ENCODE measurements at places on chromosomes 7 and 10.

DNA sequence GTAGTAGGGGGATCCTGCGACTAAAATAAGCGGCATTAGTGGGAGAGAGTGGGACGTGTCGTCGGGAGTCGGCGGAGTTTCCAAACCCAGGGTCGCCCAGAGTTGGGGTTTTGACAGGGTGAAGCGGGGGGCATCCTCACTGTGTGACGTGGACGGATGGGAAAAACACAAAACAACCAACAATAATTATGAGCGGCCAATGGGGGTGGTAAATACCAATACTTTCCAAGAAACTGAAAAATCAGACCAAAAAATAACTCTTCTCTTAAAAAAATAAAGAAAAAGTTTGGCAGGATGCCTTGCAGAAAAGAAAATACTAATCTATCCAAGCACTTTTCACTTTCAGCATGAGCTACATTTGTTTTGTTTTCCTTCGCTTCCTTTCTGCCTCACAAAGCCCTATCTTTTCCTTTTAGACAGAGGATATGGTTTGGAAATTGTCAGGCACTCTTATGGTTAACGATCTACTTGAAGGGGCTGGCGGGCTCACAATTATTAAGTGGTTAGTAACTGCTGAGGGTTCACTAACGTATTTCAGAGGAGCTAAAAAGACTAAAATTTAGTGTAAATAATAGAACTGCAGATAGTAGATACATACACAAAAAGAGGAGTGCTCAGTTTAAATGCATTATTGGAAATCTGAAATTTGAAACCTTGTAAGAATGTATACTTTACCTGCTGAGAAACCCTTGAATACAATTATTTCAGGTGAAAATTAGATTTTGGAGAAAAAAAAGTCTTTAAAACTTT, 802 bp upstream of the CDK6 start:
- peak; percentile 55 for DNase-seq

DNA sequence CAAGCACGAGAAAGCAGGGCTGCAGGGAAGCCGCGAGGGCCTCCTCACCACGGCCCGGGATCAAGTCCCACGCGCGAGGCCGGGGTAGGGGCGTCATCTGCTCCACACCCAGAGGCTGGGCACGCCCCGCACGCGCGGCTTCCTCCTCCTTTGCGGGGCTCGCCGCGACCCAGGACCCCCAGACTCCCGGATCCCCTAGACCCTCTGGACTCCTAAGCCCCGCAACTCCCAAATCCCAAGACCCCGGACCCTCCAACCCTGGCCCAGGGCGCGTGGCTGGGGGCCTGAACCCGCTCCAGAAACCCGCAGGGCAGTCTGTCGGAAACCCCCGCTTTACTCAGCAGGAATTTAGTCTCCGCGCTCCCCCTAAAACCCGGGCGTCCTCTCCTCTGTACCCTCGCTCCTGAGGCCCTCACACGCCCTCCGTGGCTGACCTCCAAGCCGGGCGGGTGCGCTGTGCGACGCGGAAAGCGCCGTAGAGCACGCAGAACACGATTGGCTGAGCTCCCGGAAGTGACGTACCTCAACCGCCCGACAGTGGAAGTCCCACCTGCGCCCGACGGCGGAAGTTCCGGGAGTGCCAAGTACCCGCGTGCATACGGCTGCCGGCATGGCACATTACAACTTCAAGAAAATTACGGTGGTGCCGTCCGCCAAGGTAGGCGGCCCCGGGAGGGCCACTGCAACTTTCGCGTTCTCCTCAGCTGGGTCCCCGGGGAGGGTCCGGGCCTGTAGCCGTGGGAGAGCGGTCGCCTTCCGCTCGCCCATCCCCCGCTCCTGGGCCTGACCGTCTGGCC, at the start of gene GTPBP4:
Gene GTPBP4 (plus strand): TSS at position 565 of the 797 bp plus-strand sequence. CDS start 46 bp downstream, at position 611.
- peak; percentile 98 for DNase-seq

GRCh38 chr10:48494073-48494472, 110.8 kb downstream of the ARHGAP22 start:
- DNase-seq: no peak

- no peak for DNase-seq
Observed at GRCh38 chr7:93620864-93621263, 46.3 kb upstream of the CALCR start.

- DNase-seq: peak; percentile 53
Observed at GRCh38 chr7:71982851-71983250, 429.3 kb downstream of the CALN1 start.

GRCh38 chr10:62732841-62733653, 71.5 kb upstream of the ADO start:
- peak; percentile 17 for DNase-seq

GRCh38 chr7:108234971-108235450, 104.8 kb upstream of the LAMB4 start:
- no peak for DNase-seq

DNA sequence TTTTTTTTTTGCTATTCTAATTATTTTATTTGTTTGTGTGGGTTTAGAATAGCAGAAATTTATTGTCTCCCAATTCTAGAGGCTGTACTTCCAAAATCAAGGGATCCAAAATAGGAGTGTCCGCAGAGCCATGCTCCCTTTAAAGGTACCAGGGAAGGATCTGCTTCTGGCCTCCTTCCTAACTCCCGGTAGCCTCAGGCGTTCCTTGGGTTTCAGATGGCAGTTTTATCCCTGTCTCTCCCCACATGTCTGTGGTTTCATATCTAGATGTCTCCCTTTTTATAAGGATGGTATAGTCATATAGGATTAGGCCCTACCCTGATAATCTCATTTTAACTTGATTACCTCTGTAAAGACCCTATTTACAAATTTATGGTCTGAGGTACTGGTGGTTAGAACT, 48.4 kb downstream of the BMPR1A start:
- DNase-seq: no peak

- DNase-seq: no peak
Observed at GRCh38 chr7:92417913-92418312, 29.4 kb upstream of the GATAD1 start.

DNA sequence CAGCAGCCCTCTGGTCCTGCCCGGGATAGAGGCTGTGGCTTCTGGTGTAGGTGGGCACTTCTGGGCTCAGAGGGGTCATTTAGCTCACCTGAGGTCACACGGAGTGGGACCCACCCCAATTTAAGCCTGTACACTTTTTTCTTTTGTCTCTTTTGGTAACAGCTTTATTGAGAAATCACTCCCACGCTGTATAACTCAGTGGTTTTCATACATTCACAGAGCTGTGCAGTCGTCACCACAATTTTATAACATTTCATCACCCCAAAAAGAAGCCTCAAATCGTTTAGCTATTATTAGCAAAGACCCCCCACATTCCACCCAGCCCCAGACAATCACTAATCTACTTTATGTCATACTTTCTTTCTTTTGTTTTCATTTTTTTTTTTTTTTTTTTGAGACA, 62.3 kb downstream of the LHPP start:
- no peak for DNase-seq

DNA sequence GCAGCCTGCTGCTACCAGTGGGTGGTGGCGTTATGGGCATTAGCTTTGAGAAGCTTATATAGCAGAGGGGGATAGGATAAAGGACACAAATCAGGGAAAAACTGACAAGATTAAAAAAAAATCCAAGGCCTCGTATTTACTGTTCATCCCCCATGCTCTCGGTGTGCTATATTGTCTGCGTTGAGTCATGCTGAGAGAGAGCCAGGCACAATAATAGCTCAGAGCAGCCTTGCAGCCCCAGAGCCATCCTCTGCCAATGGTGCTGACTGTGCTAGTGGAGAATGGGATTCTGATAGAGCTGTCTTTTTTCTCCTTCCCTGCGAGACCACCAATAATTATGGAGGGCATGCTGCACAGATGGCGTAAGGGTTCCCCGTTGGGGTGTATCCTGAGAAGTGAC, 51.7 kb upstream of the FZD1 start:
- no peak for DNase-seq

DNA sequence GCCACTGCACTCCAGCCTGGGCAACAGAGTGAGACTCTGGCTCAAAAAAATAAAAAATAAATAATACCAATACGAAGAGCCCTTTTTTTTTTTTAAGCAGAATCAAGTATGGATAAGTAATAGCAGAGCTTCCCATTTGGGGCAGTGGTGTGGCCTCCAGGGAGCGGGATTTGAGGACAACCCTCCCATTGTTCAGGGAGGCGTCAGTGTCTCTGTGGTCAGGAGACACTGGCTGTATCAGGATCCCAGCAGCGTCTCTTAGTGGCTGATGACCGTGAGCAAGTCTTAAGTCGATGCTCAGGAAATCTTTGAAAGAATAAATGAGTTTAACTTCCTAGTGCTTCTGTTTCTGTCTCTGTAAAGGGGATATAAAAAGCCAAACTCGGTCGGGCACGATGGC, 25.2 kb upstream of the SH2B2 start:
- DNase-seq: no peak

DNA sequence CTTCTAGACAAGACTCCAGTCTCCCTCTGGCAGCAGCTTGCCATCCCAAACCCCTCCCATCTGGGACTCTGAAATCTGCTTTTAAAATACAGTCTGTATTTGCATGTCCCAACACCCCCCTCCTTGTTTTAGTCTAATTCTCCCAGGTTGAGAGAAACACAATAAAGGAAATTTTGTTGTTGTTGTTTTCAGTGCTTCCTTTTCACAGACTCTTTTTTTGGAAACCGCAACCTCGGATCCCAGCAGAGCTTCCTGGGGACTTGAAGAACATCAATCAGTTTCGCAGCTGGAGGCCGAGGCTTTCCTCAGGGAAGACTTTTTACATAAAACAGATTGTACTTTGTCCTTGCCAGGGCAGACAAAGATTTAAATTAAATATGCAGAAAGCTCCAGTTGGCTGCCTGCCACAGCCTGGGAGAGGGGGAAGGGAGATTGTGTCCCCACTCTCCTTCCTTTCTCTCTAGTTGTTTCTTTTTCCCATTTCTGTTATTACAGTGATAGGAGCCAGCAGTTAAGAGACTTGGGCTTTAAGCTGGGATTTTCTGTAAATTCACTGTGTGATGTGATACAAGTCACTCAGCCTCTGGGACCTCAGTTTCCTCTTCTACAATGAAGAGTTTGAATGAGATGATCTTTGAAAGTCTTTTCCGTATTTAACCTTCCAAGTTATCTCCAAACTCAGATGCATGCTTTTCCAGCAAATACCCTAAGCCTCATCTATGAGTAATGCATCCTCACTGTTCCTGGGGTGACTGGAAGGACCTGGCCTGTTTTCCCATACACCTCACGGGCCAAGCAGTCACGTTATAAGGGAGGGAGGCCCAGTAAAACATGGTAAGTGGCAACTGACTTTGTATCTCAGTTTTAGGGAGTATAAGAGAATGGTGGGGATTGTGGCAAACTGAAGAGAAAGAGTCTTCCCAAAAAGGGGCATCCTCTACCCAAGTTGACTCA, 192.3 kb downstream of the REEP3 start:
- no peak for DNase-seq

GRCh38 chr7:18515067-18515466, 19.5 kb downstream of the HDAC9 start:
- DNase-seq: no peak

DNA sequence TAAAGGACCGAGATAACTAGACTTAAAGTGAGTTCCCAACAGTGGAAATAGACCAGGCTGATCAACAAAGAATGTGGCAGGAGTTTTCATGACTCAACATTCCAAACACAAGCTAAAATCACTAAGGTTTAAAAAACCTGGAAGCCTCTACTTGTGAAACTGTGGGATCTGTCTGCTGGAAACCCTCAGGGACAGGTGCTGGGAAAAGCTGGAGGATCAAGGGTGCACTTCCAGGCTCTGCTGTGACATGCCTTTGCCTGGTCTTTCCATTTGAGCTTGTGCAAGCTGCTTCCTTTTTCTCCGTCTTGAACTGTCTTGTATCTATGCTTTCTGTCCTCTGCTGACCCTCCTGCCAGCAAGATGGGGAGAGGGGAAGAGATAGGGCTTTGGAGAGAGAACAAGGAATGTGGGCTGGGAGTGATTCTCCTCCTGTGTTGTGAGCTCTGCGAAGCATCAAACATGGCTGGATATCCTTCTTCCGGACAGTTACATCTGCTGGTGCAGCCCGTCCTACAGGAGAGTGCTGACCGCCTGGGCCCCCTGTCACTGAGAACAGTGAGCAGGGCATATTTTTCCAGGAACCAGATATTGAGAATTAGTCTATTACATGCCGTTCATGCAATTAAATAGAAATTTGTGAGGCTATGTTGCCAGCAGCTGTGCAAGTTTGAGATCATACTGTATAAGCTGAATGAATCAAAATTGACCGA, 25.5 kb downstream of the ARHGAP22 start:
- no peak for DNase-seq

- DNase-seq: no peak
Observed at GRCh38 chr10:31650010-31650409, 278.6 kb downstream of the ARHGAP12 start.

GRCh38 chr7:137669706-137670105, 177.1 kb downstream of the DGKI start:
- DNase-seq: no peak

DNA sequence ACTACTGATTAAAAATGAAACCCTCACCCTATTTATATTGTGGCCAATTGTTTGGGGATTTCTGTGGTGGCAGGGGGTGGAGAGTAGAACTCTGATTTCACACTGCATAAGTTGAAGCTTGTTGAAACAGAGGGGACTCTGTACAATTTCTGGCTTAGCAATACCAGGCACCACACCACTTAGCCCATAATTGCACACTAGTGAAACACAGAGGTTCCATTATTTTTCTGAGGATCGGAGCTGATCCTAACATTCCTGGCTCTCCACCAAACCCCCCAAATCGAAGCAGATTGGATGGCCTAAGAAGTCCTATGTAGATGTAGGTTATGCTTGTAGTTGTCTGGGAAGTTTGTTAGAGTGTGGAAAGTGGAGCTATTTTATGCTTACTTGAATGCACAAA, 47.0 kb downstream of the PTN start:
- DNase-seq: no peak

DNA sequence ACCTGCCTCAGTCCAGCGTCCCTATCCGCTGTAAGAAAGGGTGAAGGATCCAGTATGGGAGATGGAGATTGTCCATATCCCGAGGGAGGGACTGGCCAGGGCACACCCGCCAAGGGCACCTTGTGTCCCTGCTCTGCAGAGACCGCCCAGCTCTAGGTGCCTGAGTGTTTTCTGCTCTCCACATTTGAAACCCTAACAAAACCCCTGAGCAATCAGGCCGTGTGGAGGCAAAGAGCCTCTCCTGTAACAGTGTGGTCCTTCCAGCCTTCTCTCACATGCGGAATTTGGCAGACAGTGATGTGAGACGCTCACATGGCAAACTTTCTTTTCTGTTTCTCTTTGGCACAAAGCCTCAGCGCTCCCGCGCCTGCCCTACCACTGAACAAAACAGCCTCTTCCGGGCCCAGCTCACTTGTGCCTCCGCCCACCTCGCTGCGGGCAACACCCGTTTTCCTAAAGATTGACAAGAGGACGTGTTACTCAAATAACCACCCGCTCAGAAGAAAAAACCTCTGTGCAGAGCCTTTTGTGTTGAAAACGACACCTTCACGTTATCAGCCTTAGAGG, 514.8 kb downstream of the DNAJB6 start:
- DNase-seq: no peak

DNA sequence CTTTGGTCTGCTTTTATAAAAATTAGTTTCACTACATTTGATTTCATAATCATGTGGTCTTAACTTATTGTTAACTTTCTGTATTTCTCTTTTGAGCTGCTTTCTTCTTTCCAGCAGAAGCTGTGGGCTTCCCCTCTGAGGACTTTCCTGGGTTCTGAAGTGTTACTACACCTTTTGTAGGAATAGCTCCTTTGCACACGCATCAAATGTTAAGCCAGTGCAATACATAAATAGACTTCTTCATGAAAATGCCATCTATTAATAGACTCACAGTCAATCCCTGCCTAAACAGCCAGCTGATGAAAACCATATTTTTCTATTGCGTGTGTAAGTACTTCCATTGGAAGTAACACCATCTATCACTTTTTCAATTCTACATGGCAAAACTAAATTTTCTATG, 1.5 kb downstream of the ABCB4 start:
- no peak for DNase-seq

GRCh38 chr10:126597211-126597610, 73.3 kb downstream of the C10orf90 start:
- no peak for DNase-seq

- DNase-seq: no peak
Observed at GRCh38 chr7:131511071-131511470, 45.4 kb downstream of the PODXL start.

Measured in NAMALWA (cell line).